Stimulated activated CD8-positive, alpha-beta memory T cell treated with anti-CD3 and anti-CD28 coated beads, Interleukin-12 subunit alpha, Interleukin-12 subunit beta, amount 100 ng/mL, for 1 hour (primary cell): ENCODE measurements at places on chromosomes 16 and 17.

DNA sequence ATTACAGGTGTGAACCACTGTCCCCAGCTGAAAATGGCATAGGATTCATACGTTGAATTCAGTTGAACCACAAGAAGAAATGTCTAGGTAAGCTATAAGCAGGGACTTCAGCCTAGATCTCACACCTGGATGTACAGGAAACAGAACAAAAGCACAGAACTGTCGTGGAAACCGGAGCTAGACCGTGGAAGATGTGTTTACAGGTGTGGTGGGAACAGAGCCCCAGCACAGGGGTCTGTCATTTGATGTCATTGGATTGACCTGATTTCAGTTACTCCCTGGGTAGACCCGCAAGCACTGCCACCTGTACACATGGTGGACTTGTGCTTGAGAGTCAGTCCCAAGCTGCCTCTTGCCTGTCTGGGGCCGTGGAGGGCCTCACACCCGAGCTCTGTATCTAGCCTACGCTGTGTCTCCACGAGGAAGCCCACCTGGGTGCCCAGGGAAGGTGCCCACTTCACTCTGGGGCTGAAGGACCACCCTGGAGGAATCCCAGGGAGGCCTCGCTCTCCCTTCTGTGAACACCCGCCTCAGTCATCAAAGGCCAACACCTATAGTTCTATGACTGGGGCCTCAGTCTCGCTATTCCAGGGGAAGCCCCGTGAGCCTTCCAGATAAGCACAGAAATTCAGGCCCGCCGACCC is 32.2 kb upstream of the MLKL start:
- DNase-seq, result no peak

DNA sequence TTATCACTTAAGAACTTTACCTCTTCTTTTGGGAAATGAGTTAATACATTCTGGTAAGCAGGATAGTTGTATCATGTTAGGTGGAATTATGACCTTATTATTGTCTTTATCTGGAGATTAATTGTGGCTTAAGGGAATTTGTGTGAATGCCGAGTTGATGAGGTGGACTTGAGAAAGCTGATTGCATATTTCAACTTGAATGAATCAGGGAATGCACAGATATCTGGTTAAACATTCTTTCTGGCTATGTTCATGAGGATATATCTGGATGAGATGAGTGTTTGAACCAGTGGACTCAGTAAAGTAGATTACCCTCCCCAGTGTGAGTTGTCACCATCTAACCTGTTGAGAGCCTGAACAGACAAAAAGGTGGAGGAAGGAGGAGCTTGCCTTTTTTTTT is 326.1 kb upstream of the GOT2 start:
- no peak for DNase-seq

GRCh38 chr17:79803997-79804855 is 7.3 kb upstream of the CBX8 start:
- no peak for DNase-seq

- peak; percentile 56 for DNase-seq
These were observed 717 bp upstream of the CNP start for GRCh38 chr17:41965694-41966462.

GRCh38 chr17:36824678-36825101 is 112.6 kb upstream of the LHX1 start:
- no peak for DNase-seq

DNA sequence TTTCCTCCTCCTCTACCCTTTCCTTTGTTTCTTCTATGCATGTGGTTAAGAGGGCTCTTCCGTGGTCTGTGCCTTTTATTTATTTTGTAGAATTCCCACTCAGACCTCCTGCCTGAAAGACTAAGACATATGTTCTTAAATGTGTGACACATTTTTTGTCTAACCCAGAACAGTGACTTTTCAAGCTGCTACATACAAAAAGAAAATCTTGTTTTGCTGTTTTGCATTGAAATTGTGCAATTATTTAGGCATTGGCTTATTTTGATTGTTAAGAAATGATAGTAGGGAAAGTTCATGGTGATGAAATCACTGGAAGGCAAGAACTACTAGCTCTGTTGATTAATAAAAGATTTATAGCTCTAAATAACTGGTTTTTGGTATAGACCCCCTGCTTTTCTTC is 76.8 kb downstream of the TUBD1 start:
- no peak for DNase-seq

GRCh38 chr17:16003841-16004240 is 4.2 kb downstream of the TTC19 start:
- DNase-seq, result no peak

DNA sequence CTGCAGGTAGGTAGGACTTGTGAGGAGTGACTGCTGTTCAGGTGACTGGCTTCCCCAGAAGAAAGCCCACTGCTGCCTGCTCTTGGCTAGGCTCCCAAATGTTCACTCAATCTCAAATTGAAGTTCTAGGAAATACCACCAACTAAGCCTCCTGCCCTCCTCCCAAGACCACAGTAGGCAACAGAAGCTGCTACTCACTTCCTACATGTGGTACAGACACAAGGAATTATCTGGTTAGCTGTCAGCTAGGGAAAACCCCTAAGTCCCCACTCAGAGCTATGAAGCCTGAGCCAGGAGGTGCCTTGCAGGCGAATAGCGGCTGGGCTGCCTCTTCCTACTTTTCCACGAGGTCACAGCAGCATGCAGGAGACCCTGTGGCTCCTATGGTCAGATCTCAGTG is 4.9 kb downstream of the FBXO39 start:
- no peak for DNase-seq

- DNase-seq, result no peak
These were observed 59.8 kb downstream of the OTOA start for GRCh38 chr16:21723532-21723931.

- DNase-seq, result no peak
These were observed 6.0 kb downstream of the RSPRY1 start for GRCh38 chr16:57192146-57192545.

- no peak for DNase-seq
These were observed 16.0 kb downstream of the ENGASE start for GRCh38 chr17:79090443-79091225.

DNA sequence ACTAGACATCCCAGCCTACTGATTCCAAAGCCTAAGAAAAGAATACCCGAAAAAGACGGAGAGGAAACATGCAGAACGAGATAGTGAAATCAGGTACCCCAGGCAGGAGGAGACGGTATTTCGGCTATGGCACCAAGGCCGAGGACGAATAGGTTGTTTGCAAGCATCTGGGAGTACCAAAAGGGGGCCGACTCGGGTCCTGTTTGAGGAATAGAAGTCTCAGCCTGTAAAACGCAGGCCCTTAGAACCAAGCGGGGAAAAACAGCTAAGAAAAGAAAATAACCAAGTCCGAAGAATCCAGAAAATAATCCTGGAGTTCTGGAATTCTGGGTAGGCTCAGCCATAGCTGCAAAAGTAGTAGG is 537 bp downstream of the SLC35B1 start:
- DNase-seq, result no peak

GRCh38 chr17:7803981-7804380 is 30.0 kb upstream of the KDM6B start:
- no peak for DNase-seq

GRCh38 chr17:45705123-45706009 is 78.8 kb upstream of the CRHR1 start:
- no peak for DNase-seq

DNA sequence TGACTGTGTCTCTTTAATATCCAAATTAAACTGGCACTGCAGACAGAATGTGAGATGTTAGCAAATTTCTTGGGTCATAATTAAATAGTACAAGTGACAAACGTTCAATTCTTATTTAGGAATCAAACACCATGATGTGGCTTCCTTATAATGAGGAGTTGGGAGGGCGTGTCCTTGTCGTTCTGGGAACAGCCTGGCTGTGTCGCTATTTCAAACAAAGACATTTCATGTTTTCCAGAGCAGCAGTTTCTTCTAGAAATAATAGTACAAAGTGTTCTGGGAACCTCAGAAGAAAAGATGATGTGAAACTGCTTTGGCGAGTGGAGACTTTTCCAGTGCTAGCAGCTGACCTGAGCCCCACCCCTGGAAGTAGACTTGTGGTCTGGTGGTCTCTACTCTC is 301.7 kb upstream of the N4BP1 start:
- no peak for DNase-seq

DNA sequence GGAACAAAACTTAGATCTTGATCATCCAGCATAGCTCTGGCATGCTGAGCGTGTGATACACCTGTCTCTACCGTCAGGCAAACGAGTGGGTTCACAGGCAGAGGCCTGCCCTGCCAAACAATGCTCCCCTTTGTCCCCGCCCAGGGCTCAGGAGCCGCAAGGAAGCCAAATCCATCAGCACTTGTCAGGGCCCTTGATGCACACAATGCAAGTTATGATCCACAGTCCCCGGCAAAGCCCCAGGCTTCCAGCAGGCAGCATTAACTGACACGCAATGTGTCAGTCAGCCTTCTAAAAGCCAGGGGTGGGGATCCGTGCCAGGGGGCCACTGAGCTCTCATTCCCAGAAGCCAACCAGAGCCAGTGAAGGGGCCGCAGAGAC is 460.9 kb downstream of the SLC39A11 start:
- no peak for DNase-seq

- DNase-seq, result no peak
These were observed 9.4 kb upstream of the MEOX1 start for GRCh38 chr17:43671031-43671692.

- no peak for DNase-seq
These were observed 138.7 kb downstream of the GAS7 start for GRCh38 chr17:10059684-10060211.
